Suppressor macrophage treated with lipopolysaccharide for 1 hour (primary cell): ENCODE measurements at places on chromosomes 7 and 10.

DNA sequence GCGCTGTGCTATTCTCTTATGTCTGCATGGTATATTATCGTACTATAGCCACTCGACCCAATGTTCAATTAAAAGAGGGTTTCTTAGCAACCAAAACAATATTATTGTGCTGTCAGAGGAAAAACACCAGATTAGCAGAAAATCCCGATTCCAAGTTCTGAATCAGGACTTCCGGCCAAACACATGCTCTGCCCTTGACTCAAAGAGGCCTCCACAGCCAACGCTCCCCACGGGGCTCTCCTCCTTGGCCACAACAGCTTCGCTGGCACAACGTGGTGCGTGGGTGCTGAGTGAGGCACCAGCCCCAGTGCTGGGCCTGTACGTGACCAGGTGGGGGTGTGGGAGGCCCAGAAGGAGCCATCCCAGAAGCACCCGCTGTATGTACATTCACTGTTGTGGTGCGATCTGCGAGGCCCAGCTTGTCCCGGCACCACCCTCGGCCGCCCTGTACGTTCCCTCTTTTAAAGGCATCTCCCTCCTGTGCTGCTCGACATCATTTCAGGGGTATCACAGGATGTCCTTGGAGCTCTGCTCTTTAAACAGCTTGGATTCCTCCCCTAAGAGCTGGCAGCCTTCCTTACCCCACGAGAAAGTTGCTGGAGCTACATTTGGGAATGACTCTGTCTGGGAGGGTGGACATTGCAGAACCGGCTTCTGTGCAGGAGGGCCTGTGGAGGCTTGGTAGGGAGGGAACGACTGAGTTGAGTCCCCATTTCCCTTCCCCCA, 736.2 kb downstream of the PARD3 start:
- DNase-seq: no peak

GRCh38 chr10:98924526-98924925, 311.1 kb downstream of the HPSE2 start:
- DNase-seq: no peak

DNA sequence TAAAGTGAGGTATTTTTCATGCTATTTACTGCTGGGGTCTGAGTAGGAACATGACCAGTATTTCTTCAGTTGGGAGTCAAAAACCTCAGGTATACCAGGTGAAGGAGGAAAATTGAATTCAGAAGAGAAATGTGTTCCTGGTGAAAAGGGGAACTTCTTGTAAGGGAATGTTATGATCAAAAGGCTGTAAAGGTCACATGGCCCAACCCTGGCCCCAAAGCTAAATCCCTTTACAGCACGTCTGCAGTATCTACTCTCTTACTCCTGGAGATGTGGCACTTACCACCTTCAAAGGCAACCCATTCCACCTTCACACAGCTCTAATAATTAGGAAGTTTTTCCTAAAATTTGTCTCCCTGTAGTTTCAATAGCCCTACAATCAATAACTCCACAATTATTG, 15.2 kb downstream of the PIK3AP1 start:
- DNase-seq: no peak

- DNase-seq: no peak
Measured at GRCh38 chr10:127315888-127316287, 119.5 kb upstream of the INSYN2A start.

- no peak for DNase-seq
Measured at GRCh38 chr7:42910306-42910705, 1.6 kb downstream of the C7orf25 start.

GRCh38 chr10:127919418-127920271, 12.7 kb downstream of the PTPRE start:
- peak; percentile 43 for DNase-seq

DNA sequence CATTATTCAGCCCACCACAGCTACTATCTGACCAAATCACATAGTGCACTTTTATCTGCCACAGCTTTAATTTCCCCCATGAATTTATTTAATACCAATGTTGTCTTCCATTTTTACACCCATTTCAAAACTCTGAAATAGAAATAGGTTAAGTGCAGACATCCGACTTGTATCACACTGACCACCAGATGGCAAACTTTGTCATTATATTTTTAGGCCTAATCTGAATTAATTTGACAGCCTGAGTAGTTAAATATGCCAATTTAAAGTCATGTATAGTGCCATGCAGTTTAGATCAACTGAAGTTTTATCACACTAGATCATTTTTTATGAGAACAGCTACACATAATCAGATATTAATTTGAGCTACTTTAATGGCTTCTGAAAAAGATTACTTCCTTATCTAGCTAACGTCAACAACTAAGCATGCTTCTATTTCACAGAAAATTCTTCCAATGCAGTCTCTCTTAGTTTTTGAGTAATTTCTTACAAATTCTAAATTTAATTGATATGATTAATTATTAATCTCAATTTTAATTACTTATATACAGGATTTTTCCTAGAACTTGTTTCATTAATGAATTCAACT, 566.4 kb downstream of the GFRA1 start:
- DNase-seq: peak; percentile 3

DNA sequence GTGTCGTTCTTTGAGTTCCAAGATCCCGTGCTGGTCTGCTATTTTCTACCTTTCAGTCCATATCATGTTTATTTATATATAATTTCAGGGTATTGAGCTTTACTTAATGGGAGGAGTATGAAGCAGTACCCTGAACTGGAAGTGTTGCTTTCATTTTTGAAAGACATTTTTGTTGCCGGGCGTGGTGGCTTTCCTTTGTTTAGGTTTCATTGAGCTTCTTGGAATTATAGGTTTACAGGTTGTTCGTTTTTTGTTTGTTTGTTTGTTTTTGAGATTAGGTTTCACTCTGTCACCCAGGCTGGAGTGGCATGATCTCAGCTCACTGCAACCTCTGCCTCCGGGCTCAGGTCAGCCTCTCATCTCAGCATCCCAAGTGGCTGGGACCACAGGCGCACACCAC, 7.4 kb downstream of the ZNF487 start:
- DNase-seq: no peak

DNA sequence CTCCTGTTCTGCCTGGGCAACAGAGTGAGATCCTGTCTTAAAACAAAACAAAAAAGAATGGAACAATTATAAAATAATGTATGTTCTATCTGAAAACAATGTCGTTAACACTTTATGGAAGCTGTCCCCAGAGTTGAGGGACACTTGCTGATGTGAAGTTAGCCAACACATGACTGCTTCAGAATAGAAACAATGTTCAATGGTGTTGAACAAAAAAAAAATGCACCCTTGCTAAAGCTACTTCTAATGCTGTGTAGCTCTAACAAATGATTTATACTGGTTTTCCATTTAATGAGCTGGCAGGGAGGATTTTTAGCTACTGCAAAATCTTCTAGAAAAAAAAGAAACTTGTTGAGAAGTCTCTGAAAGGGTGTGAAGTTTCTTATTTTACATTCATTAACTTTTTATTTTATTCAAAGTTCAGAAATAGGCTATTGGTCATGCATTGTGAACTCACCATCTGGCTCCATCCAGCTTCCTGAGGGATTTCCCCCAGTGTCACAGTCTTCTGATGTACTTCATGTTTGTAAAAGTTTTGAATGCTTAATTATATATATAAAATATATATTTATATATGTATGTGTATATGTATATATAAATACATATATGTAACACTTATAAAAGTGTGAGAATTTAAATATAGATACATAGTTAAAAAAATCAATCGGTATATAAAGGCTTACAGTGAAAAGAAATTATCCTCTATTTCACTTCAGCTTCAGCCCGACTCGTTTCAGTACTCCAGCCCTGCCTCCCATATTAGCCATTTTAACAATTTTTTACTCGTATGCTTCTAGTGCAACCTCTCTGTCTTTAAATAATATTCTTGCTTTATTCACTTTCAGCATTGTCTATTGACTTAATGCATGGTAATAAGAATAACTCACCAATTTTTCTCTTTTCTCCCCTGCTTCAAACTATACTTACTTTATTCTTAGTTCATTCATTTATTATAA, 35.0 kb downstream of the HDAC9 start:
- peak; percentile 67 for DNase-seq

- no peak for DNase-seq
Measured at GRCh38 chr7:39892361-39892760, 57.7 kb upstream of the CDK13 start.

DNA sequence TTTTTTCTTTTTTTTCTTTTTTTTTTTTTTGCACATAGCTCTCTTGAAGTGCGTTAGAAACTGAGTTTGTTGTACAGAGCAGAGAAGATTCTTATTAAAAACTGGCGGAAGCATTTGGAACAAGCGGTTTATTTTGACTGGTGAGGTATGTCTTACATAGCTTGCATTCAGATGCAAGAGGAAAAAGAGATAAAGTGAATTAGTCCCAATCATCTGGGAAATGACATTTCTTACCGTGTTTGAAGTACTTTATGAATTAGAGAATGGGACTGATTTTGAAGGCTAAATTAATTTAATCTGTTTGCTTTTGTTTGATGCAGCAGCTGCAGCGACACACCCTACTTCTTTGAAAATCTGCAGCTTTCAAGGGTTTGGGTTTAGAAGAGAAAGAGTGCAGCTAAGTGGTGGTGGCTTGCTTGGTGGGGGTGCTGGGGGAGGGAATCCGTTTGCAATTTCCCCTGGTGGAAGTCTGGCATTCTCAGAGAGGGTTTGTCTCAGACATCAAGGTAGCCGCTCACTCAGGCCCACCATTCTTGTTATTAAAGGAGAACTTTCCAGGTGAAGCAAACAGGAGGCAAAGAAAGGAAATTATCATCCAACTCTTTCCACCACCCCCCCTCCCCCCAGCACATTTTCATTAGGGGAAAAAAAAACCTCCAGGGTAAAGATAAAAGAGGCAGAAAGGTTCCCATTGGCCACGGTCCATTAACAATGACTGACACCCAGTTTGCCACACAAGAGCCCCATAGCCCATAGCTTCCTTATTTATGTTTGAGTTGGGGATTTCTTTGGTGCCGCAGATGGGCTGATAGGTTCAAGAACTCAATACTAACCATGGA, 231.7 kb downstream of the SKIDA1 start:
- no peak for DNase-seq

DNA sequence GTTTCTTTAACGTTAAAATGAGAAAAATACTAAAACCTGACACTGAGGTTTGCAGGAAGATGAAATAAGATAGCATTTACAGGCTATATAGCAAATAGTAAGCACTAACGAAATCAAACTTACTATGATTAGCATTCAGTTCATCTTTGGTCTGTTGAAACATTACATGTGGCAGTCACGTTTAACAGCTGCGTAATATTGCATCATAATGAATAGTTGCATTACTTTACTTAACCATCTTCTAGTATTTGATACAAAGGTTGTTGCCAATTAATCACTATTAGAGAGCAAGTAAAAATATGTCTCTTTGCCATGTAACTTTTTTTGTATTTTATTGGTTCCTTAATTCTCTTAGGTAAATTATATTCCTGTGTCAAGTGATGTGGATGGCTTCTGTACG, 131.8 kb upstream of the GHITM start:
- no peak for DNase-seq

DNA sequence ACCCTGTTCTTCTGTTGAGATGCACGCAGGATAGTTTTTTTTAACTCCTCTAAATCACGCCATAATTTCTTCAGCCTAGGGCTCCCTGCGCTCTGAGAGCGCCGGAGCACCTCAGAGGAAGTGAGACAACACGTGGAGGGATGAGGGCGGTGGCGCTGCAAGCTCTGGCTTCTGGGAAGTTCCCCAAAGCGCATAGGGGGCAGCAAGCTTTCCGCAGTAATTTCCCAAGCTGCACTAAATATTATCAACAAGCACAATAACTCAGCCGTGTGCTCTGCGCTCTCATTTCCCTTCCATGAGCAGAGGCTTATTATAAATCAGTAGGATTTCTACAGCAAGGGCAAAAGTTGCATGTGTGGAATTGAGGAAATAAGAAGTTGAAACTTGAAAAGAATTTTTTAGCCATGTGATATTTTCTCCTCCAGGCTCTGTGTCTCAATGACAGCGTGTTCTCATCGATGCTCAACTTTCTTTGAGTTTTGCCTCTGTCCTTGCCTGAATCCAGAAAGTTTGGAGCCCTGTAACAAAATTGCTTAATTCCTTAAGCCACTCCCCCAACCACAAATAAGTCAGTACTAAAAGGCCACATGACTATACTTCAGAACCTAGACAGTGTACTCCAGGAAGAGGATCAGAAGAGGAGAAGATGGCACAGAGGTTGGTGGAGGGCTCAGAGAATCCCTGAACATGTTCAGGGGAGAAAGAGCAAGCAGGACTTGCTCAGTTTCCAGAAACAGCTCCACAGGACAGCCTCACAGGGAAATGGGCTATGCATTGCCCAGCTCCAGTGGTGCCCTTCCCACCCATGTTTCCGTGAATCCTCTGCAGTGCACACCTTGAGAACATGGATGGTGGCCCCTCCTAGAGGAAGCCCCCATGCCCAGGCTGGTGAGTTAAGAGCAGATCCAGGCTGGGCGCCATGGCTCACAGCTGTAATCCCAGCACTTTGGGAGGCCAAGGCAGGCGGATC, 221.5 kb upstream of the GHITM start:
- DNase-seq: peak; percentile 58

- no peak for DNase-seq
Measured at GRCh38 chr10:93068411-93069244, 5.1 kb upstream of the CYP26A1 start.

- DNase-seq: peak; percentile 91
Measured at GRCh38 chr7:95511716-95512260, 26.0 kb downstream of the ASB4 start.

- no peak for DNase-seq
Measured at GRCh38 chr7:155844019-155844453, 31.8 kb upstream of the SHH start.

DNA sequence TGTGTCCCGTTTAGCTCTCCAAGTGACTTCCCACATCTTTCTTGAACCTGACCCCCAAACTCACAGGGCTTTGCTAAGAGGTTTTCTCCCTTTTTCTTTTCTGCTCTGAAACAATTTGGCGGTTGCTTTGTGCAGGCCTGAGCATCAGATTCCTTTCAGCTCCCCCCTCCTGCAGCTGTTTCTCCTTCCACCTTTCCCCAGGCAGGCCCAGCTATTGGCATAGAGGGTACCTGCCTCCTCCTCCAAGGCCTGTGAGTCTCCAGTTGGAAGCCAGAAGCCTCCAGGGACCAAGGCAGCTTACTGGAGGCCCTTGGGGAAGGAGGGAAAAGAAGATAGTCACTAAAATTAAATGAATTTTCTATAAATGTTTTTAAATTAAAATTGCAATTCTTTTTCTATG, 7.7 kb downstream of the VAX1 start:
- DNase-seq: no peak

DNA sequence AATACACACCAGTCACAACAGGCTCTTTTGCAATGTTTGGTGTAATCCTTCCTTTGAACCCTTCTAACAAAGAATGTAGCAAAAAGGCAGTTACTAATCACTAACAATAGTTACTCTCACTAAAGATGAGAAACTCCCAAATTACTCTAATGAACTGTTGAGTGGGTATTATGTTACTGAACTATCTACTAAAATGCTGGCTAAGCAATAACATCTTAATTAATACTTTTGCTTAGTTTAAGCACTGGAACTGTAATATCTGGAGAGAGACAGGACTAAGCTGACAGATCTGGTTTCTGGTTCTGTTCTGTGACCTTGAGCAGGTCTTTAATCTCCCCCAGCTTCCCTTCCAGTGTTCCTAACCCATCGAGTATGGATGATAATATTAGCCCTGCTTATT, 241.7 kb downstream of the CHCHD3 start:
- DNase-seq: no peak
